Islet precursor cell (in vitro differentiated cells): ENCODE measurements at places on chromosomes 7 and 10.

GRCh38 chr10:131396121-131397050 lies 84.9 kb upstream of the TCERG1L start:
- no peak for DNase-seq

GRCh38 chr10:133375357-133376115 lies 2.4 kb upstream of the ECHS1 start:
- no peak for DNase-seq

- DNase-seq: no peak
These were observed 5.0 kb downstream of the ADAM8 start for GRCh38 chr10:133271521-133272300.

DNA sequence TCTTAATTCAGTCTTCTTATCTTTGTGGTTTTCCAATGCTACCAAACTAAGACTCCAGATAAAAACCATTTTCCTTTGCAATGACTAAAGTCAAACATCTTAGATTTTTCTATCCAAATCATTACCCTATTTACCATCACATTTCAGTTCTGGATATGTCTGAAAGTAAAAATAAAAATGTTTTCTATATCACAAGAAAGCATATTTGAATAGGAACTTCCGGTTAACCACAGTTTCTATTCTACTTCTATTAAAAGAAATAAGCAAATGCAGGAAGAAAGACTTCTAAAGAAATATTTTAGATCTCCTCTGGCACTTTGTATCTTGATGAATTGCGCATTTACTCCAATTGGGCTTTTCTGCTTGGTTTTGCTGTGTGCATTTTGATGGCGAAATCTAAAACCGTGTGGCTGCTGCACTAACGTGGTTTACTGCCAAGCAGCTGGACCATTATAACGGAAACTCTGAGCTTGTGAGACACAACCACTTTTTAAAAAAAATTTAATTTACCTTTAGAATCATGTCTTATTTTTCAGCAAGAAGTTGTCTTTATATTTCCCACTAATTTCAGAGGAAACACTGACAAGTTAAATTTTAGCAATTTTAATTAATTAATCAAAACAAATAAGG lies 146.1 kb downstream of the VPS50 start:
- no peak for DNase-seq

- DNase-seq: no peak
These were observed 9.8 kb upstream of the TOMM7 start for GRCh38 chr7:22832401-22832800.

GRCh38 chr10:9188022-9188810 lies 1133.7 kb downstream of the GATA3 start:
- DNase-seq: no peak

DNA sequence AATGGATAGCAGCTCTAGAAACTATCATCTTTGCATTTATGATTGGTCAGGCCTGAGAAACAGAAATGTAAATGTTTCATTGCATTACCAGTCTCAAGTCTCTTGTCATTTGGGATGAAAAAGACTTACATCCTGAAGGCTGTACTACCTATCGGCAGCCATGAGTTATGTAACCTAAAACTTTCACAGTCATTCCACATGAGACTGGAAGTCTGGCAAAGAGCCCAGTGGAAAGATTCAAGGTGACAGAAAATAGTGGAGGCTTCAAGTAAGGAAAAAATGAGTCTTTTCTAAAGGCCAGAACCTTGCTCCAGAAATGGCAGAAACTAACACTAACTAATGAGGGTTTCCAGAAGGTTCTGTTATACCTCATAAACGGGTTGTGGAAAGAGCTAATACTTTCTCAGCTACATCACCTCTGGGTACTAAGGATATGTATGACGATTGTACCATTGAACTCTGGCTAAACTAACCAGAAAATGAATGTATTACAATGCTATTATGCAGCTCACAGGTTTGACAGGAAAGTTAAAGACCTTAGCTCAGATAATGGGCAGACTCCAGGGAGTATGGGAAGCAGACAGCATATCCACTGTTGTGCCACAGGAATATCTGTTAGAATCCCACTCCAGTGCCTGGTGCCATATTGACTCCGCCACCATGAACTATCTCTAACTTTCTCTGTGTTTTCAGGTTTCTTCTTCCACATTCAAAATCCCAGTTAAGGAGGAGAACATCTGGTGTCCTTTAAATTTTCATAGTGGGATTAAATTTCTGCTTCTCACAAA lies 41.7 kb upstream of the DYNC1I1 start:
- no peak for DNase-seq

DNA sequence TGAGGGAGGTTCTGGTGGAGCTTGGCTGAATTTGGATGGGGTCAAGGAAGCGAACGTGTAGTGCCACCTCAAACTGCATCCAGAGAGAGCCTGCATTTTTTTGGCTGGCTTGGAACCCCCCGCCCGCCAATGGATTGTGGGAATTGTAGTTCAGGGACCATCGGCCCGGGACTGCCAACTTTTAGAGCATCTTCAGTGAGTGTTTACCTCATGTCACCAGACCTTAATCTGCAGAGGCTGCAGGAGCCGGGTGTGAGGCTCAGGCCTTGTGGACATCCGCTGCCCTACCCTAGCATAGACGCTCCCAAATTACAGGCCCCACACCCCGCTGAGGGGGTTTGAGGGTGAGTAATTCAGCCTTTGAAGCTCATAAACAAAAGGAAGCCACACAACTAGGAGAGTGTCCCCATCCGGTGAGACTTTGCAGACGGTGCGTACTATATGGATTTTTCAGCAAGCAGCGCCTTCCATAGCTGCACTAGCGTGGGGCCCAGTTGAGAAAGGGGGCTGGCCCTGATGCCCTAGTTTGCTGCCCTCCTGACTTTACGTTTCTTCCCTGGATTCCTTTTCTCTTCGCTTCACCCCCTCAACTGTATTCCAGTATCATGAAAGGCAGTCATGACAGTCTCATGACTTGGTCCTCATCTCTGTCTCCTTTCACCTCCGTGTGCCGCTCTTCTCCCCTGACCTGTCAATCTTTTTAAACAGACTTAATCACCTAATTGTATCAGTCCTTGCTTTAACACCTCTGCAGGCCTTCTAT lies 717 bp downstream of the CNPY4 start:
- DNase-seq: peak; percentile 84

- no peak for DNase-seq
These were observed 702 bp upstream of the AGFG2 start for GRCh38 chr7:100538348-100538653.

- DNase-seq: no peak
These were observed 18.3 kb upstream of the TNRC18 start for GRCh38 chr7:5441840-5442503.

DNA sequence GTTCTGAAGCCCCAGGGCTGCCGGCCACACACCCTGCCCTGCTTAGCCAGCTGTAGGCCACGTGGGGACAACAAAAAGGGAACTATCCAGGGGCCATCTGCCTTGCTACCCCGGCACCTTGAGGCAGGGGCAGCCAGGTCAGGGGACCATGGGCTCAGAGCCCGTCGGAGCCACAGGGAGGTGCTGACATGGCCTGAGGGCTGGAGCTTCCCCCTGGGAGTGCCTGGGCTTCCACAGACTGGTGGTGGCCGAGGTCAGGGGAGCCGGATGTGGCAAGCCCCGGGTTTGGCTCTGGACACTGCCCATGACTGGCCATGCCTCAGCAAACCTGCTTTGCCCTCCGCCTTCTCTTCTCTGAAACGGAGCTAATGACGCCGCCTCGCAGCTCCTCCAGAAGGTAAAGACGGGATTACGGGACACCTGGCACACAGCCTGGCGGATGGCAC lies 178.5 kb downstream of the EBF3 start:
- no peak for DNase-seq
